ENCODE measurements at places on chromosomes 2 and 18. TPM values are rescaled to one million over a fixed set of nuclear protein-coding genes. Genes with fewer than 3 reads are reported as not detected.

Gene TACR1
- 2.1 TPM for total RNA-seq

Gene MOCOS
- 15.1 TPM for total RNA-seq

Gene RAPGEF4
- total RNA-seq: 14.0 TPM

Gene ITPRIPL1
- total RNA-seq: 0.52 TPM
